ENCODE measurements at places on chromosomes 6 and 20.

DNA sequence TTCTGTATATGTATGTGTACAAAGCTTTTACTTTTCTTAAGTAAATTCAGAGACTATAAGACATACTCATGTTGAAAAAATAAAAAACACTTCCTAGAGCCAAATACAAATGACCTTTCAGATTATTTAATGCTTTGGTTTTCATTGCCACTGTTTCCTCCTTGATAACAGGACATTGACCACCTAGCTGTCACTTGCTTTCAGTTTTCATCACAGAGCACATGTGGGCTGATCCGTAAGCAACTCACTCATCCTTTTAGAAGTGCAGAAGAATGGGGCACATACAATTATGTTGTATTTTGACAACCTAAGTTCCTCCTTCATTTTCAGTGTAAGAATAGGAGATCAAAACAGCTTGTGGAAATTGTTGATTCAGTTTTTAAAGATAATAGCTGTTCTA lies 6.2 kb downstream of the ZBTB2 start:
- DNase-seq: no peak

- no peak for DNase-seq
Measured at GRCh38 chr20:53319716-53320115, 273.9 kb downstream of the ZNF217 start.

DNA sequence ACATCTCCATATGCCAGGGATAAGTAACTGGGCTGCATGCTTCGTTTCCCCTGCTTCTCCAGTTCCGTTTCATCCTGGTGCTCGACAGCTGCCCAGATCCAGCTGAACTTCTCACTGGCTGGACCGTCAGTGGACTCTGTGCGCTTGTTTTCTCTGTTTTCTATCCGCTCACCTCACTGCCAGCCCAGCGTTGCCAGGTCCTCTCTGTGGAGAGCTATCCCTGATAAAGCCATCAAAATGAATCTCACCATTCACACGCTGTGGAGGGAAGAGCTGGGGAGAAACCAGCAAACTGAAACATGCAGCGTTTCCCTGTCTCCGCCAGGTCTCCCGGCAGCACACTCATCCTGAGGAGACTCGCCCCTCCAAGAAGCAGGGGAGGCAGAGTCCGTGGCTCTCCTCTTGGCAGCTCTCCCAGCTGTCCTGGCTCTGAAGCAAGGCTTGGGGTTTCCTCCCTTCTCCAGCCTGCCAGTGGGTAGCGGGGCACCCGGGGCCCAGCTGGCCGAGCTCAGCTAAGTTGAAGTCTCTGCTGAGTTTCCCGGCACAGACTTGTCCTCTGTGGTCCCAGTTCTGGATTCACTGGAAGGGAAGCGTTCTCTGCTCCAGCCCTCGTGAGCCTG lies 160.9 kb downstream of the DTNBP1 start:
- DNase-seq: no peak

- DNase-seq: no peak
Measured at GRCh38 chr6:114020196-114020595, 49.2 kb upstream of the HDAC2 start.

- DNase-seq: no peak
Measured at GRCh38 chr20:38353316-38353715, 7.0 kb downstream of the LBP start.

DNA sequence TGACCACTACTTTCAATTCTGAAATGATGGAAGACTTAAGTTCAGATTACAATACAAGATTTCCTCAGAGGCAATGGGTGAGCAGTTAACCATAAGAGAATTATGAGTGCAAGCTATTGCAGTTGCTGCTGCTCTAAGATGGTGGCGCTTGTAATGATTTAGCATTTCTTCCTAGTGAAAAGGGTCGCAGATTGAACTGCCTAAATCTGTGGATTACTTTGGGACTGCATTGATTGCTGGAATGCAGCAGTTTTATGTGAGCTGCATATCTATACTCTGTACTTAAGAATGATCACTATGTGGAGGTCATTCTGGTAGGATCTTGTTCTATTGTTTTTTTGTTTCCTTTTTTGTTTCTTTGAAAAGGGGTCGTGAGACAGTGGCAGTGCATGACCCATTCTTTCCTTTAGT lies 5.3 kb downstream of the SCAF8 start:
- no peak for DNase-seq

GRCh38 chr6:119156757-119157505 lies 78.5 kb upstream of the FAM184A start:
- no peak for DNase-seq

DNA sequence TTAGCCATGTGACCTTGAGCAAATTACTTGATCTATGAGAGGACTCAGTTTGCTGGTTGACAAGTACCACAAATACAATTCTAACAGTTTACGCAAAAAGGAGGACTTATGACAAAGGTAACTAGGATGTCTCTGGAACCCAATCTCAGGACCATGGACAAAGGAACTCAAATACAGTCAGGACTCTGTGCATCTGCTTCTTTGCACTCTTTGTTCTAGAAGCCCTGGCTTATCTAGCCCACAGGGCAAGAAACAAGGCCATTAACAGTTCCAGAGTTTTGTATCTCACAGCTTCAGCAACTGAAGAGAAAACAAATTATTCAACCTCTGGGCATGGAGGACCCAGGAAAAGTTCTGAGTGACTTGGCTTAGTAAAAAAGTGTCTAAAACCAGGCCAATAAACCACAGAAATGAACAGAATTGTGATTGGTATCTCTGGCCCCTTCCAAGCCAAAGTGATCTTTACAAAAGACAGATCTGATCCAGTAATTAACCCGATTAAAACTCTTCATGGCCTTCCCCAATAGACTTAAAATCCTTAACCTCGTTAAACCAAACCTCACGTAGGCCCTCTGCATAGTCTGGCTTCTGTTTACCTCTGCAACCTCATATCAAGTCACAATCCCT lies 5.9 kb downstream of the WASF1 start:
- DNase-seq: no peak

- DNase-seq: no peak
Measured at GRCh38 chr20:13325033-13325432, 104.0 kb downstream of the ISM1 start.

DNA sequence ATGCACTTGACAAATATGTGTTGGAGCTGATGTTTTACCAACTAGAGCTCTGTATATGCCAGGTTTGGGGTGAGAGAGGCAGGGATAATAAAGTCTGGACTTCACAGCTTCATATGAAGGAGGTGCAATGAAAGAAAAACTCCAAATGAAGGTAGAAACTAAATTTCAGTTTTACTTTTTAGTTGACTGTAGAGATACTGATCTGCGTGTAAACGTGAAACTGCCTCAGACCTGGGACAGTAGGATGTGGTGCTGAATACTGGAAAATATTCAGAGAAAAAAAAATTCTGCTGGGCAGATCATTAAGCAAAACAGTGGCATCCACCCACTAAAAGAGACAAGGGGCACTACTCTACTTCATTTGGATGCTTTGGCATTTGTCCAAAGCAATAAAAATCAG lies 94.5 kb downstream of the BACH2 start:
- peak; percentile 44 for DNase-seq

- no peak for DNase-seq
Measured at GRCh38 chr6:93581371-93581770, 162.0 kb upstream of the EPHA7 start.

DNA sequence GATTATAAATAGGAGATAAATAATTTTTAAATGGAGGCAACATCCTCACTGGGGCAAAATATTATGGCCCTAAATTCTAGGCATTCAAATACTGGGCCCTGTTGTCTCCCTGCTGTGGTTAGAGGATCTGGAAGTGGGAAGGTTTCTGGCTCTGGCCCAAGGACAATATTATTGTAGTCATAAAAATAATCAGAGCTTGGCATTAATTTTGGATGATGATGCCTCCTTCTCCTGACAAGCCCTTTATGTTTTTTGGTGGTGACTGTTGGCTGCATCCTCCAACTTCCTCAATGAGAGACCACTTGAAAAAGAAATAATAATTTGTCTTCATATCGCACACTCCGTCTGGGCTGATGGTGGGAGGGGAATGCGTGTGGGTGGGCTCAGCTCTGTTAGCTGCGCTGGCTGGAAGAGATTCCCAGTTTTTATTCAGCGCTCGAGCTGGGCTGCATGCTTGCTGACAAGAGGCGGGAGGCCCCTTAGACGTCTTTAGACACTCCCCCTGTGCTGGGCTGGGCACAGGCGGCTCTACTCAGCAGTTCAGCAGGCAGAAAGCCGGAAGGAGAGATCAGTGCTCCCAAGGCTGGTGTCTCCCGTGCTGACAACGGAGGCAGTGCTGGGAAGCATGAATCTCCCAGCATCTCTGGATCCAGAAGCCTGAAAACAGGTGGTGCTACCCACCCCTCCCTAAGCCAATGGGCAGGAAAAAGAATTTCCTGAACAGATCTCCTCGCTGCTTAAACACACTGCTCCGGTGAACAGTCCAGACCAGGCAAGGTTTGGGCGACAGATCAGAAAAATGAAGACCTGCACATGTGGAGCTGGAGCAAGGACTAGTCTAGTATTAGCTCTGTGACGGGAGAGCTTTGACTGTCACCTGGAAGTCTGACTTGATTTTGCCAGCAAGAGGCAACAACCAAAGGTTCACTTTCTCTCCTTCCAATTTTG lies 97.7 kb downstream of the SYCP2 start:
- no peak for DNase-seq

DNA sequence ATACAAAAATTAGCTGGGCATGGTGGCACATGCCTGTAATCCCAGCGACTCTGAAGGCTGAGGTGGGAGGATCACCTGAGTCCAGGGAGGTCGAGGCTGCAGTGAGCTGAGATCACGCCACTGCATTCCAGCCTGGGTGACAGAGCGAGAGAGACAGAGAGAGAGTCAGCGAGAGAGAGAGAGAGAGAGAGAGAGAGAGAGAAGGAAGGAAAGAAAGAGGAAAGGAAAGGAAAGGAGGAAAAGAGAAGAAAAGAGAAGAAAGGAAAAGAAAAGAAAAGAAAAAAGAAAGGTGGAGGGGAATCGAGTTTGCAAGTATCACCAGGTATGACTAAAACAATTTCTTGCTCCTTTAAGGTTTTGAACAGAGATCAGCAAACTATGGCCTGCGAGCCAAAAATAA lies 152.3 kb downstream of the BTBD9 start:
- DNase-seq: no peak

- no peak for DNase-seq
Measured at GRCh38 chr6:15109338-15110090, 136.4 kb upstream of the JARID2 start.

DNA sequence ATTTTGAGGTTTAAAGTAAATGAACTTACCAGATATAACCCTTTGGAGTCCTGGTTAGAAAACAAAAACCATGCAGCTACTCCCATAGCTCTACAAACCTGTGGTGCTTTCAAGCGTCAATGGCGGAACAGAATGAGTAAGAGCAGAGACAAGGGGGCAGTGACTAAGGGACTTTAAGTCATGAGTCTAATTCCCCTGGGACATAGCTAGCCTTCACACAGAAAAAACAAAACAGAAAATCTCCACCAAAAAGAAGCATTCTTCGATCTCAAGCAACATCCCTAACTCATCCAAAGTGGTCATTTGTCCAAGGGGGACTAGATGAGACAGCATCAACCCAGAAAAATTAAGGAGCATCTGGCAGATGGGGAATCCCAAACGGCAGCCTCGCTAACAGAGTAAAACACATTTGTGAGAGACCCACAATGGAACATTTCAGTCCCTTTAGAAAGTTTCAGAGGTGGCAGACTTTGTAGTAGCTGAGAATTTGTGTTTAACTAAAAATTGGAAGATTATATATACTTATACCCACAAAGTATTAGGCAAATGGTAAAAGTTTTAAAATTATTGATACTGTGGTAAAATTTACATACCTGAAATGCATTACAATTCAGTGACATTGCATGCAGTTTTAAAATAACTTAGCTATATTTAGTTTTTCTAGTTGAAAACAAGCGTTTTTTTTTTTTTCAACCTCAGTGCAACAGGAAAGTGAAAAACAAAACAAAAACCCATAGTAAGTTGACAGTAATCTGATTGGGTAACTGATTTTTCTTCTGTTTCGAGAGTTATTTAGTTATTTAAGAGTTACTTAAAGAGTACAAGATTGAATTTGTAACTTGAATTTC lies 67.5 kb downstream of the KCNQ5 start:
- DNase-seq: no peak

GRCh38 chr6:112842330-112842685 lies 495.2 kb downstream of the RFPL4B start:
- DNase-seq: no peak

DNA sequence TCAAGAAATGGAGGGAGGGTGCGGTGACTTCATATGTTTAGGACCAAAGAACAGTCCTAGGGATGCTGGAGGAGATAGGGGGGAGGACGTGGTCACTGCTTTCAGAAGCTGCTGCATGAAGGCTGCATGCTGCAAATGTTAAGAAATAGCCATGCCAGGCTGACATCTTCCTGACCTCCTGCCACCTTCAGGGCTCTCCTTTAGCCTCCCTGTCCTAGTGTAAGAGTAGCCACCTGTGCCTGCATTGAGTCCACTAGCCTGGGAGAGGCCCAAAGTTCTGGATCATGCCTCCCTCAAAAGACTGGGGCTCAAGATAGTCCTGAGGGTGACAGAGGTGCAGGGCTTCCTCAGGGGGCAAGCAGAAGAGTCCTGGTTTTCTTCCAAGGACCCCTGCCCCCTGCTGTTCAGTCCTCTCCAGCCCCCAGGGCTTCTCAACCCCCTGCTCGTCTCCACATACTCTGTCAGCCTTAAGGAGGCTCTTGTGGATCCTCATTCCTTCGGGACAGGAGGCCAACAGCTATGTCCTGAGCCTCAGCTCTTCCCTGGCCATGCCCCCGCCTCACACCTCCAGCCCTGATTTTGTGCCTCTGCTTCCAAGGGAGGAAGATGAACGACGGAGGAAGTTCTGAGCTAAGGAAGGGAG lies 96.3 kb downstream of the MRPL14 start:
- no peak for DNase-seq

GRCh38 chr6:167567142-167568033 lies 242.5 kb downstream of the TTLL2 start:
- no peak for DNase-seq

DNA sequence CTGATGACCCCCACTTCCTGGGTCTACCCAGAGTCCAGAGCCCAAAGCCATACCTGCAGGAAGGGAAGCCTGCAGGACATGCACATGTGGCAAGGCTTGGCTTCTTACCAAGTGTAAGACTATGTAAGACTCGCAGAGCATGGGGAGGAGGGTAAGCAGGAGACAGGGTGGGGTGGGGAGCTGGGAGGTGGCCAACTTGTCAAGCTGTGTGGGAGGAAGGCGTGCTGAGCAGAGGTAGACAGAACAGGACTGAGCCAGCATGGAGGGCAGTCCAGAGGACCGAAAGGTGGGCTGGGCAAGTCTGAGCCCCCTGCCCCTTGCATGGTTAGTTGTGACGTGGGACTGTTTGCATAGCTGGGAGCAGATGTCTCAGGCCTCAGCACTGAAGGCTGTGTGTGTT lies 53.4 kb upstream of the RNF24 start:
- DNase-seq: no peak

GRCh38 chr20:61178551-61179071 lies 73.5 kb upstream of the CDH4 start:
- DNase-seq: no peak

All from activated naive CD4-positive, alpha-beta T cell treated with anti-CD3 and anti-CD28 coated beads, Interleukin-2, amount 10 ng/mL, durations not matched to agents 7 days and 5 days (primary cell).